Fibroblast of the conjunctiva (primary cell): ENCODE measurements at places on chromosomes 13 and 19.

GRCh38 chr19:45103508-45104319, 10.7 kb downstream of the PPP1R37 start:
- DNase-seq: no peak

GRCh38 chr13:95367309-95367843, 66.1 kb upstream of the ABCC4 start:
- DNase-seq: no peak

GRCh38 chr13:99418843-99419140, 82.5 kb upstream of the TM9SF2 start:
- no peak for DNase-seq

GRCh38 chr13:50846861-50847475, 3.5 kb upstream of the DLEU7 start:
- DNase-seq: no peak

GRCh38 chr19:35040826-35041547, 534 bp upstream of the HPN start:
- no peak for DNase-seq

DNA sequence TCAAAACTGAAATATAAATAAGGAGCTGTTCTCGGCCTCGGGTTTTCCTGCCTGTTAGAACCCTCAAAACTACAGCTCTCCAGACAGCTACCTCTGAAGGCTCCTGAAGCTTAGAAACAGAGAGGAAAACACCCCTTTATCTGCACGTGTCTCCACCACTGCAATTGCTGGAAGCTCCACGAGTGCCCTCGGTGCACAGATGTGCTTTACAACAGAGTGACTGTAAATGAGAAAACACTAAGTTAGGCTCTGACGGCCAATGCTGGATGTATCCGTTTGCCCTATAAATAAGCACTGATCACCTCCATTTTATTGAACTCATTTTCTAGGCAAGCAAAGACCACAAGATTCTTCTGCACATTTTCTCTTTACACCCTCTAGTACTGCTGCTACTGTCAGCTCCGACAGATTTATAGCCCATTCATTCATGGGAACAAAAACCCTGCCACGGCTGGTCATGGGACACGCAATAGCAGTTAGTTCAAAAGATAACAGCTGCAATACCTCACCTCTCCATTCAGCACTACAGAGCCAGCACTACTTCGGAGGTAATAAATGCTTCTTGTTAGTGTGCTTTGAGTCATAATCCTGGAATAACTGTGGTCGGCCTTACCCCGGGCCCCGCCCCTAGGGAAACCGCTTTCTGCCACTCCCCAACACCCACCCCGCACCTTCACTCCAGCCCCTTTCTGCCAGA, 241.1 kb upstream of the ZNF507 start:
- DNase-seq: no peak

DNA sequence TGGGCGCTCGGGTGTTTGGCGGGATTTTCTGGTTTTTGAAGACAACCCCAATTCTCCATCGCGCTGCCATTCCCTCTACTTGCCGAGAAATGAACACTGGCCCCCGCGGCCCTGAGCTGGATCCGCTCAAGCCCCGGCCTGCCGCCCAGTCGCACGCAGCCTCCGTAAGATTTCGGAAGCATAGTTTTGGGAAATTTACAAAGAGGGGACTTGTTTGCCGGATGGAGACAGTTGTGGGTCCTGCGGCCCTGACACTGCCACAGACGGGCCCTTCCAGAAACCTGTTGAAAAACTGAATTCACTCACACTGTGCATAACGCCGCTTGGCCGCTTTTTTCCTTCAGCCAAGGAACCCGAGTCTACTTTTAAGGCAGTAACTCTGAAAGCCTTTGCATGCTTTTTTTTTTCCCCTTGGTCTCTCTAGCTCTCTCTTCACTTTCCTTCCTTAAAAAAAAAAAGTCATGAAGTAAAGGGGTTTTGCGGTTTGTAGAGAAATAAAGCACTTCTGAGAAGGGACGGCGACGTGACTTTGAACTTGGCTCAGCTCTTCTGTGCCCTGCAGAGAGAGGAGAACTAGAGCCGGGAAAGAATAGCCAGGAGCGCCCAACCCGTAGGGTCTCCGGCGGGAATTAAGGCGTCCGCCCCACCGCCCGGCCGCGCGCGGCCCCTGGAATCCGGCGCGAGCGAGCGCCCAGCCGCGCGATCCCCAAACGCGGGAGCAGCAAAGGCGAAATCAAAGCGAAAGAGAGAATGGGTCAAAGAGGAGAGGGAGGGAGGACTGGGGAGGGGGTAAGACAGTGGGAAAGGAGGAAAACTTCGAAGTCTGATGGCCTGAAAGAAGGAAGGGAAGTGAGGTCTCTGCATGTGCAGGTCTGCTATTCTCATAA, 3.4 kb upstream of the ZIC2 start:
- no peak for DNase-seq

- peak; percentile 69 for DNase-seq
These were observed 23.5 kb upstream of the USP12 start for GRCh38 chr13:27194895-27195764.

DNA sequence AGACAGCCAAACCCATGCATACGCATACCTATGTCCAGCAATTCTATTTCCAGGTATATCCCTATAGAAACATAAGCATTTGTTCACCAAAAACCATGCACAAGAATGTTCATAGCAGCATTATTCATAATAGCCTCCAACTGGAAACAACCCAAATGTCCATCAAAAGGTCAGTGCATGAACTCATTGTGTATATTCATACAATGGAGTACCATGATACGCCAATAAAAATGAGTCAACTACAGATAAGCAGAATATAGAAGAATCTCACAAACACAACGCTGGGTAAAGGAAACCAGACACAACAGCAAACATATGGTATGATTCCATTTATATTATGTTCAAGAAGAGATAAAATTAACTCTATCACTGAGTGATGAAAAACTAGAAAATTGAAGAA, 23.8 kb downstream of the DEDD2 start:
- DNase-seq: no peak

DNA sequence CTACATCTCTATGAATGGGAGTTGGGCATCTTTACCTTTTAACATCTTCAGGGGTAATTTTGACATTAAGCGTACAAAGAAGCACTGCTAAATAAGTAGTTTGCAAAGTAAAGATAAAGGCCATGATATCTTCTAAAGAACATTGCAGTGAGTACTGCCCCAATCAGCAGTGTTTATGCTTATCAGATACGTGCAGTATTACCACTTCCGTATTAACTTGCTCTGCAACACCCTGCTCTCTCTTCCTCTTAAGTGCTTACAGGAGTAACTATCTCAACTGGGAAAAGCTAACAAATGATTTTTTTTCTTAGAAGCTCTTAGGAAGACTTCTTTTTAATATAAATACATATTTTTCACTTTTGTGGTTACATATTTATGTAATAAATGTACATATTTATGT, 793.7 kb upstream of the SLC10A2 start:
- DNase-seq: no peak

- no peak for DNase-seq
These were observed 6.5 kb downstream of the KCNN4 start for GRCh38 chr19:43774103-43774939.

DNA sequence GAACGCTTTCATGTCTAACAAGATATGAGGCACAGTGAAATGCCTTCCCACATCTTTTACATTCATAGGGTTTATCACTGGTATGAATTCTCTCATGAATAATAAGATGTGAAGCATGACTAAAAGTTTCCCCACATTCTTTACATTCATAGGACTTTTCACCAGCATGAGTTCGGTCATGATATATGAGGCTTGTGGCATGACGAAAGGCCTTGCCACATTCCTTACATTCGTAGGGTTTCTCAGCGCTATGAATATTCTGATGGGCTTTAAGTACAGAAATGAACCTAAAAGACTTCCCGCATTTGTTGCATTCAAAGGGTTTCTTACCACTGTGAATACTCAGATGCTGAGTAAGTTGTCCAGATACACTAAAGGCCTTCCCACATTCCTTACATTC, 21.3 kb downstream of the ZNF607 start:
- DNase-seq: no peak

DNA sequence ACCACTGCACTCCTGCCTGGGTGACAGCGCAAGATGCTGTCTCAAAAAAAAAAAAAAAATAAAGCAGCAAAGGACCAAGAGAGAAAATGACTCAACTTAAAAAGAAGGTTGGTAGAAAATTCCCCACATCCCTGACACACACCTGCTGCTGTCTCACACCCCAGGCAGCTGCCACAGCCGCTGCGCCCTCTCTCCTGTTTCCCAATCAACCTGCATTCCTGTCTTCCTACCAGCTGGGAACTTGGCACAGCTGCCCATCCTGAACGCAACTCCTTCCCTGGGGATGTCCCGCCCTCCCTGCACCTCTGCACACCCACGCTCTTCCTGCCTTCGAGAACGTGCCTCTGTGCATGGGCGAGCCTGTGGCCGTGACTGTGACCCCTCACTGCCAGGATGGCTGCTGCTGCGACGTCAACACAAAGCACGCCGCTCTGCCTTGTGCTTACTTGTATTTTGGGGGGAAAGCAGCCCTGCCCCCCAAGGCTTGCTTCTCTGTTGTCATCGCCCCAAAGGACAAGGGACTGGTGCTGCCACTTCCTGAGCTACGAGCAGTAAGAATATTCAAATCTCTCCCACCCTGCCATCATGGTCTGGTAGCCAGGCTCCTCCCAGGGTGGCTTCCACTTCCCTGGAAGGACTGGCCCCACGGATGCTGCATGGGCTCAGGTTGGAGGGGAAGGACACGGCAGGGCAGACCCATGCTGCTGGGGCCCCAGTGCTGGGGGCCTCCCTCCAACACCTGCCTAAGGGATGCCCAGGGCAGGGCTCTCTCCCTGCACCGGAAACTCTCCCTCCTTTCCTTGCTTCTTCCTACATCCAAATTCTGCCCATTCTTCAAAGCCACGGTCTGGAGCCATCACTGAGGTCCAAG, 20.7 kb downstream of the SH3GL1 start:
- no peak for DNase-seq

- peak; percentile 8 for DNase-seq
These were observed 593 bp downstream of the ATP8B3 start for GRCh38 chr19:1811472-1811894.

- no peak for DNase-seq
These were observed 19.7 kb upstream of the RNF17 start for GRCh38 chr13:24744247-24744646.

DNA sequence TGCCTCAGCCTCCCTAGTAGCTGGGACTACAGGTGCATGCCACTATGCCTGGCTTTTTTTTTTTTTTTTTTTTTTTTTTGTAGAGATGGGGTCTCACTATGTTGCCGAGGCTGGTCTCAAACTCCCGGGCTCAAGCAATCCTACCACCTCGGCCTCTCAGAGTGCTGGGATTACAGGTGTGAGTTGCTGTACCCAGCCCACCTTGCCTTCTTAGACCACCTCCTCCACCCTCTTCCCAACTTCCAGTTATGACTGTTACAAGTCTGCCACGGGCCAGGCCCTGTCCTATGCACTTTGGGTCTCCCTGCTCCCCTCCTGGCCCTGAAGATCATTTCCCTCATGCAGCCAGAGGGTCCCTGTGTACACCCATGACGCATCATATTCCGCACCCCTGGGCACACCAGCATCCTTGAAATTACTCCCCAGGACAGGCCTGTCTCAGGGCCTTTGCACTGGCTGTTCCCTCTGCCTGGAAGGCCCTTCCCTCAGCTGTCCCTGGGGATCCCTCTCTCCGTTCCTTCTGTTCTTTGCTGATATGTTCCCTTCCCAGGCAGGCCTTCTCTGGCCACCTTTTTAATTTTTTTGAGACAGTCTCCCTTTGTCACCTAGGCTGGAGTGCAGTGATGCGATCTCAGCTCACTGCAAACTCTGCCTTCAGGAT, 3.0 kb downstream of the LGALS4 start:
- DNase-seq: no peak

DNA sequence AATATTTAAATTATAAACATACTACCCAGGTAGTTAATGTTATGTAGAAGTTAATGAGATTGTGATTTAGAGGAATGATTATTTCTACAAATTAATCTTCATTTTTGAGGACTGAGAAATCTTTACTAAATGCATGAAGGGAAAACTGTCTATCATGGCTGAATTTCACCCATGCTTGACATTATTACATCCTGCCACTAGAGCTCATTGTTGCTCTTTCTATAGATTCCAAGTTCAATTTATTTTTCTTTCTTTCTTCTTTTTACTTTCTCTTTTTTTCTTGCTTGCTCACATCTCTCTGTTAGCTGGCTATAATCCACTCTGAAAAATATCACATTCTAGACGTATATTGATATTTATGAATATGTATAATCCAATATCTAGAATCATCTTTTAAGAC, 505.0 kb upstream of the KLHL1 start:
- peak; percentile 4 for DNase-seq

- DNase-seq: no peak
These were observed 20.9 kb downstream of the FCHO1 start for GRCh38 chr19:17772172-17772571.

GRCh38 chr13:85367887-85368286, 431.3 kb downstream of the SLITRK6 start:
- no peak for DNase-seq

GRCh38 chr13:109715902-109716301, 70.5 kb downstream of the IRS2 start:
- DNase-seq: peak; percentile 12

GRCh38 chr13:60431108-60431700, 34.2 kb downstream of the TDRD3 start:
- DNase-seq: peak; percentile 55

DNA sequence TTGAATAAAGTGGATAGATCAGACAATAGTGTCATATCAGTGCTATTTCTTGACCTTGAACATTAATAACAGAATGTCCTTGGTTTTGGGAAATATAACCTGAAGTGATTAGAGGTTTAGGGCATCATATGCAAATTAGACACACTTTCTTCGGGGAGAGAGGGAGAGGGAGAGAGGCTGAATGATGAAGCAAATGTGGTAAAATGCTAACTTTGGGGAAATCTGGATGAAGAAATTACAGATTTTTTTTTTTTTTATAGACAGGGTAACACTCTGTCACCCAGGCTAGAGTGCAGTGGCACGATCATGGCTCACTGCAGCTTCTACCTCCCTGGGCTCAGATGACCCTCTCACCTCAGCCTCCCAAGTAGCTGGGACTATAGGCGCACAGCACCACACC, 3.9 kb upstream of the NCR1 start:
- DNase-seq: no peak

DNA sequence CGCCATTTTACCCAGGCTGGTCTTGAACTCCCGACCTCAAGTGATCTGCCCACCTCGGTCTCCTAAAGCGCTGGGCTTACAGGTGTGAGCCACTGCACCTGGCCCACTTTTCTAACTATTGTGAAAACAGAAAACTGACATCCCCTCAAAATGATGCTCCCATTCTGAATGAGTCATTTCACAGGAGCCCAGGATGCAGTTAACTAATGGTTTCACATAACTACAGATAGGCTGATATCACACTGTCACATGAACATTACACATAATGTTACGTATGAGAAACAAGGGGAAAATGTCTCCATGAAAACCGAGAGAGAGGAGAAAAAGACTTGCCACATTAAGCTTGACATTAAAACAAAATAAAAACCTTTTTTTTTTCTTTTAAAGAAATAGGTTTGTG, 37.5 kb downstream of the N4BP2L2 start:
- DNase-seq: no peak
